Stimulated activated CD8-positive, alpha-beta memory T cell treated with anti-CD3 and anti-CD28 coated beads, Interleukin-4, amount 100 ng/mL, for 48 hours (primary cell): ENCODE measurements at places on chromosomes 5 and 9.

- DNase-seq, result no peak
Observed at GRCh38 chr9:105047742-105048041, 119.7 kb upstream of the ABCA1 start.

GRCh38 chr9:87256973-87257372 is 240.7 kb upstream of the DAPK1 start:
- no peak for DNase-seq

DNA sequence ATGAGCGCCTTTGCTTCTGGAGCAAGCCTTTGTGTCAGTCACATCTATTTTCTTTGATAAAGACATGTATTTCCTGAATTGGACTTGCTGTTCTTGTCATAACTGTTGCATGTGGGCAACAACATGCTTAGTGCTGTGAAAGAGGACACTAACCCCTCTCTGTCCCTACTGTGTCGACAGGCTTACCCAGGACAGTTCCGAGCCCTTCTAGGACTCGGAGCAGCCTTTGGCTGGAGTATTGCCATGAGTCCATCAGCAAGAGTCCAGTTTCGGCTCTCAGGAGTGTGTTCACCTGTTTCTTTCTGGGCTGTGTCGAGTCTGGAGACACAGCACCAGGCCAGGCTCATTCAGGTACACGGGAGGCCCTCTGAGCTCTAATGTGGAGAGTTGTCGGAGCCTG is 36.1 kb upstream of the PHF2 start:
- DNase-seq, result no peak

GRCh38 chr5:40842351-40842750 is 1.2 kb downstream of the CARD6 start:
- DNase-seq, result no peak

GRCh38 chr9:133990366-133991213 is 1.5 kb downstream of the VAV2 start:
- DNase-seq, result no peak

GRCh38 chr5:54146916-54147315 is 163.5 kb downstream of the ARL15 start:
- no peak for DNase-seq

- no peak for DNase-seq
Observed at GRCh38 chr9:26483991-26484390, 408.6 kb downstream of the CAAP1 start.

GRCh38 chr5:138903130-138903775 is 28.1 kb upstream of the LRRTM2 start:
- no peak for DNase-seq

DNA sequence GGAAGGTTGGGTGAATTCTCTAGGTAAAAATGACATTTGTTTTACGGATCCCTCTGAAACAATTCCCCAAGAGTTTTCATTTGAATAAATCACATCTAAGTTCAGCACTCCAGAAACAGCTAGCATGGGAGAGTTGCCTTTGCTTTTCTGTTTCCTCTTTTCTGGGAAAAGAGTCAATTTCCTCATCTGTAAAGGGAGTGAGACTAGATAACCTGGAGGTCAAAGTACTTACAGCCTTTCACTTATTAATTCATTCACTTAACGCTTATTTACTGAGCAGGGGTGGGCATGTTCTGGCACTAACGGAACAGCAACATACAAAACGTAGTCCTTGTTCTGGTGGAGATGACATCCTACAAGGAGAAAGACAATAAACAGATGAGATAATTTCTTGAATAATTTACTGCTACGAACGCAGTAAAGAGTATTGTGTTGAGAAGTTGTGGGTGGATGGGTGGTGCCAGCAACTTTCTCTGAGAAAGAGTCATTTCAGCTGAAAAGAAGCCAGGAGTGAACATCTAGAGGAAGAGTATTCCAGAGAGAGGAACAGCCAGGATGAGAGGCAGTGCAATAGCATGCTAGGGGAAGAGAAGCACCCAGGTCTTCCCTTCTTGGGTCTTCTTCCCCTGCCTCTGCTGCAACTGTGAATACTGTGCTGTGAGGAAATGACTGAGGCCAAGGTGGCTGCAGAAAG is 335.6 kb downstream of the ZSWIM6 start:
- no peak for DNase-seq
